ENCODE measurements at places on chromosomes 11 and 22. TPM values are rescaled to one million over a fixed set of nuclear protein-coding genes. Genes with fewer than 3 reads are reported as not detected.

- H3K27me3 ChIP-seq: no peaks in the 10 kb centered on the region
- H3K4me1 ChIP-seq: peaks cover 5% of the 10 kb centered on the region
- DNase-seq: no peak
- H3K36me3 ChIP-seq: no peaks in the 10 kb centered on the region
Measured at GRCh38 chr11:27464289-27464696, 8.3 kb downstream of the LGR4 start.

DNA sequence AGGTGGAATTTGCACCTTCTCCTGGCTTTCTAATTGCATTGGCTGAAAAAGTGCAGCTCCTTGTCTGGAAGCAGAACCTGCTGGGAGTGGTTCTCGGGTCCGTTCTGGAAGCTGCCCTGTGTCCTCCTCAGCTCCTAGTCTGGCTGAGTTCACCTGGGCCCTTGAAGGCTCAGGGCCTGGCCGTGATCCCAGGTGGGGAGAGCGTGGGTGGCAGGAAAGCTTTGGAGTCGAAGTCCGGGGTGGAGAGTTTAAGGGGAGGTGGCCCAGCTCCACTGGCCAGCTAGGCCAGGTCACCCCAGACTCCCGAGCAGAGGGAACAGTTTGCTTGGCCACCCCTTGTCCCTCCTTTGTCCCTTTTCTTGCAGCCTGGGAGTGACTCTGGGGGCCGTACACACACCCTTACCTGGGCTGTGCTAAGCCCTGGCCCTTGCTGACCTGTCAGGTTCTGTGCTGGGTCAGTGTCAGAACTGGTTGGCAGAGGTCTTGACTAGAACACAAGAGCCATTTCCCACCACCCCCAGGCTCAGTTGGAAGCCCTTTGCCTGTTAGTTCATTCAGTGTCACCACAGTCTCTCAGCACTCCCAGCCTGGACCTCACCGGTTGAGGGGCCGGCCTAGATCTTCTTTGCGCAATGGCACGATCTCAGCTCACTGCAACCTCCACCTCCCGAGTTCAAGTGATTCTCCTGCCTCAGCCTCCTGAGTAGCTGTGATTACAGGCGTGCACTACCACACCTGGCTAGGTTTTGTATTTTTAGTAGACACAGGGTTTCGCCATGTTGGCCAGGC, 37.3 kb downstream of the LRP5 start:
- H3K27me3 ChIP-seq: no peaks in the 10 kb centered on the region
- H3K4me1 ChIP-seq: peaks cover 59% of the 10 kb centered on the region
- peaks cover 2% of the 10 kb centered on the region for H3K36me3 ChIP-seq
- no peak overlapping the region for H3K4me3 ChIP-seq

The POU2AF3 gene
- total RNA-seq: 3.3 TPM

The CDCA5 gene
- total RNA-seq: 1.6 TPM

Measured in upper lobe of left lung (tissue), 6 donors.